Stimulated activated CD8-positive, alpha-beta memory T cell treated with anti-CD3 and anti-CD28 coated beads, Interleukin-7, amount 100 ng/mL, for 1 hour (primary cell): ENCODE measurements at places on chromosomes 3 and 15.

DNA sequence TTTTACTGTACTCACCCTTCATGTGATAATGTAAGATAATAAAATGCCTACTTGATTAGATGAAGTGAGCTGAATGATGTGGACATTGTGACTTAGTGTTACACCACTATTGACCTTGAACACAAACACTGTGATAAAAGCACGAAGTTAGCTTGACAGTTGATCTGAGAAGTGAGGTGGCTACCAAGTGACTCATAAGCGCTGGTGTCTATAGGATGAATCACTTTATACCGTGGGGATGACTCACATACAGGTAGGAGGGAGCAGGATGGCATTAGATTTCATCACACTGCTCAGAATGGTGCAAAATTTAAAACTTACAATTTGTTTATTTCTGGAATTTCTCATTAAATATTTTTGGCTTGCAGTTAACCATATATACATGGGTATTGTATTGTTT is 174.7 kb upstream of the CNTN3 start:
- DNase-seq: no peak

- DNase-seq: no peak
Observed at GRCh38 chr3:74059923-74060600, 435.3 kb upstream of the PDZRN3 start.

DNA sequence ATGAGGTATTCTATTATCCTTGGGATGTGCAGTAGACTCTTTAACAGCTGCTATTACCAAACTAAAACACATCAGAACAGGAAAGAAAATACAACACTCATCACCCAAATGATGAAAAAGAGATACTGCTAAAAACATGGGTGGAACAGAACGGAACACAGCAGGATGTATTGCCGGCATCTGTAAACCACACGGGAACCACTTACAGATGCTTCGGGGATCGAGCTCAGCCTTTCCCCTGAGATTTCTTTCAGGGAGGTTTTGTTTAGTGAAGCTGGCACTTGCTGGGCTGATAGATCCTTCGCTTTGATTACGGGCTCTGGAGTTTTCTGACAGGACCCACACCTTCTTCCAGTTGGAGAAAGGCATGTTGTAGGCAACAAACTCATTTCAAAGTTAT is 182.3 kb upstream of the FAM3D start:
- DNase-seq: no peak

- DNase-seq: no peak
Observed at GRCh38 chr15:92843814-92844213, 56.3 kb upstream of the CHD2 start.
